NCI-H1436 (cell line): ENCODE measurements at places on chromosomes 11 and 22.

DNA sequence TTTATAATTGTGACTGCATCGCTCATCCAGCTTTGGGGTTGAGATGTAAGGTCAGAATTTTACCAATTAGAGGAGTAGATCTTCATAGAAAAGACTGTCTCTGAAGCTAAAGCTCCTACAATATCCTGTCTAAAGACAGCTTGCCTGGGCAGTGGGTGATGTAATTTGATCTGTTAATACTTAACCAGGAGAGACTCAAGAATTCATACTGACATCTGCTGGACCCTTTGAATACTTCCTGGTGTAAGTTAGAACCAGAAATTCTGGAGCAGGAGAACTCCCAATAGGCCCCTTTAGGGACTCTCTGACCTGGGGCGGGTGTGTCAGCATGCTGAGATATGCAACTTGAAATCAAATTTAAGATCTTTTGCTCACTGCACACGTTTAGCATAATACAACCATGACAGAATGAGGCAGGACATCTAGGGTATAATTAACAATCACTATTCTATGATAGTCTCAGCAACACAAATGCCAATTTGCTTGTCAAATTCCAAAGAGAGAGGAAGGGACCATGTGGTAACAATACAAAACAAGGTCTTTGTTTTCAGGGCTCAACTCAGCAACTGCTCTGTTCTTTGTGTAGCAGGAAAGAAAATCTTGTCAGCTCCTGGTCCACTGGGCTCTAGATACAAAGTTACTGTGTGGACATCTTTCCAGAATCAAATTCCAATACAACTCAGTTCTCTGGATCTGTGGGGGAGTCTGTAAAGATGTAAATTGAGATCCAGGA is 143.9 kb downstream of the INSC start:
- DNase-seq = peak; percentile 47

DNA sequence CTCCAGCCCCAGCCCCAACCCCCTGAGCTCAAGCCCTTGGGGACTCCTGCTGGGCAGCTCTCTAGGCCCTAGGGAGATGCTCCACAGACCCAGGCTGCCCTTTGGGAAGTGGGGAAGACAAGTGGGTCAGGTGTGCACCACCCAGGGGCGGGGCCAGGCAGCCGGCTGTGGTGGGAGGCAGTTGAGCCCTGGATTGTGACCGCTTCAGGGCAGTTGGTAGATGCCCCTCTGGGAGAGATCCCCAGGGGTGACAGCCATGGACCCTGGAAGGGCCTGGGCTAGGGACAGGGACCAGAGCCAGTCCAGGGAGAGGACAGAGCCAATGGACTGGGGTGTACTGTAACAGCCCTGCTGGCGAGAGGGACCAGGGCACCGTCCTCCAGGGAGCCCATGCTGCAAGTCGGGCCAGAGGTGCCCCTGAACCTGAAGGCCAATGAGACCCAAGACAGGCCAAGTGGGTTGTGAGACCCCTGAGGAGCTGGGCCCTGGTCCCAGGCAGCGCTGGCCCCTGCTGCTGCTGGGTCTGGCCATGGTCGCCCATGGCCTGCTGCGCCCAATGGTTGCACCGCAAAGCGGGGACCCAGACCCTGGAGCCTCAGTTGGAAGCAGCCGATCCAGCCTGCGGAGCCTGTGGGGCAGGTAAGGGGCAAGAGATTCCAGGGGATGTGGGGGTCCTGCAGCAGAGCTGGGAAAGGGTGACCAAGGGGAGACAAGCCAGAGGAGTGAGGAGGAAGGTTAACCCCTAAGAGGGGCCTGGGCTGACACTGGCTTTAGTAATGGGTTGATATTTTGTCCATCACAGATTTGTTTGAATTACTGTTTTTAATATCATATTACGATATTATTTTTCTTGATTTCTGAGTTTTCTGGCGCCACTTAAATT is at the start of gene IGLL5:
IGLL5 (plus strand) TSS at position 196 of the 883 bp plus-strand sequence; CDS start at position 434, 238 bp downstream.
- DNase-seq = no peak

DNA sequence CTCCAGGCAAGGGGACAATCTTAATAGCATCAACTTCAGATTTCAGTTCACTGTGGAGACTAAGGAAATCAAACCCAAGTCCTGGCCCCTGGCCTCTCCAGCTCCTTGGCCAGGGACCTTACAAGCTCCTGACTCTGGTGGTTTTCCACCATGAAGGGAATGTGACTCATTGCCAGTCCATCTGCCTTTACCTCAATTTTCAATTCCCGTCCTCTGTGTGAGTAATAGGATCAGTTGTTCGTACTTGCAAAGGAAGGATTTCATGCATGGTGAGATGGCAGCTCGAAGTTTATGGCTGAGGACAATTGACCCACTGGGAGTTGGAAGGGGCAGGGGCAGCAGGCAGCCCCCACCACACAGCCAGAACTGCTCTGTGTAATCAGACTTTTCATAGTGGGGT is 42.5 kb downstream of the INSC start:
- DNase-seq = no peak

DNA sequence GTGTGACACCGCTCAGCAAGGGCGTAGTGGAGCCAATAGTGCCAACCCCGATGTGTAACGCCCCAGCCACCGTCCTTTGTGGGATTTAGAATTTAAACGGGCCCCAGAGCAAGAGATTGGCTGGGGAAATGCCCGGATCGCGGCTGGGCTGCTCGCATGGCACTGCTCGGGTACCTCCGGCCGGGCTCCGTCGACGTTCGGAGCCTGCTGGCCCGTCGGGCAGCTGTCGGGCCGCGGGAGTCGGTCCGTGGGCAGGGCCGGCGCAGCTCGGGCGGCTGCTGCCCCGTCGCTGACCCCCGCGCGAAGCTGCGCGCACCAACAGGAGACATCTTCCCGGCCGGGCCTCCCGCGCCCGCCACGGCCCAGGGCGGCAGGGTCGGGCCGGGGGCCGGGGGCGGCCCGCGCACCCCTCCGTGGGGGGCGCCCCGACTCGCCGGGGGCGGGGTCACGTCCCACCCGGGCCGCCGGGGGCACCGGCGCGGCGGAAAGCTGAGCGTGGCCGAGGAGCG is 1.3 kb upstream of the KDM2A start:
- no peak for DNase-seq

DNA sequence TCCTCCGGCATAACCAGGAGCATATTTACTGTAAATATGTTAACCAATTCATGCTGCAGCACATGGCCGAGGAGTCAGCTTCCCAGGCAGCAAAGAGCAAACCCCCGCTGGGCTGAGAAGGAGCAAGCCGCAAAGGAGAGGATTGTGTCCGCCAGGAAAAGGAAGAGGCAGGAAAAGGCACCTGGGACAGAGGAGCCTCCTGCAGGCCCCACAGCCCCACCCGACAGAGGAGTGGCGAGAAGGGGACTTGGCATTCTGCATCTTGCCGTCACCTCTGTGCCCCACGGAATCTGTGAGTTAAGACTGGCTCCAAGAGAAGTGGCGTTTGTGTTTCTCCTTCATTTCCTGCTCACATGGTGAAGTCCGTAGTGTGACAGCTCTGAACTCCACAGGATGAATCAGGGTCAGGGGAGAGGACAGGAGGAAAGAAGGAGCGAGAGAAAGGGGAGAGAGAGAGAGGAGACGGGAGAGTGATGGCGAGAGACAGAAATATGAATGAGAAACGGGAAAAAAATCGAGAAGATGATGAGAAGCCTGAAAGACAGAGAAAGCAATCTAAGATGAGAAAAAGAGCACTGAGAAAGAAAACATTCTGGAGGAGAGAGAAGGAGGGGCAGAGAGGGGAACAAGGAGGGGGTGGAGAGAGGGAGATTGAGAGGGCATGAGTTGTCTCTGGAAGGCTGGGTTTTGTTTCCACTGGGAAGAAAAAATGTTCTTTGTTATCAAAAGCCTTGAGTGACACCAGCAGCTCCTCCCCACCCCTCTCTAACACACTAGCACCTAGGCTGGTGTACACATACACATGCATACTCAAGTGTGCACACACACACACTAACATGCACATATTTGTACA is 489.6 kb downstream of the MN1 start:
- no peak for DNase-seq

DNA sequence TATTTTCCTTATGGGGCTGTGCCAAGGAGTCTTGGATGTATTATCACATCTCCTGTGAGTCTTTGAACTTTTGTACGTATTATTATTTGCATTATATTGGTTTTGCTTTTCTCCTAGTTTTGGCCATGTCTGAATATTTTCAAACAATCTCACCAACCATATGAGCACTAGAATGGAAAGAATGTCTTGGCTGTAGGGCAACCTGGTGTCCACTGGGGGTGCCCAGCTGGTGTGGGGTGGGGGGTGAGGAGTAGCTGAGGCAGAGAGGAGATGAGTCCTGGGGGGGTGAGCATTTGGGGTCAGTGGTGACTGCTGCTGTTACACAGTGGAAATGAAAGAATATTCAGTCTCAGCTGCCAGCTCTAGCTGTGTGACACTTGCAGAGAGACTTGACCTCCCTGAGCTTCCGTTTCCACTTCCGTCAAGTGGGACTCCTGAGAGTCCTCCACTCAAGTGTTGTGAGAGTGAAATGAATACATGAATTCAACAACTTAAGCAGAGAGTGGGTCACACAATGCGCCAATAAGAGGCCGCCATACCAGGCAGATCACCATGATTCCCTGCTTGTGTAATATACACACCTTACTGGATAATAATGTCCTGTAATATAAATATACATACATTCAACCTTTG is 12.7 kb upstream of the PVALB start:
- DNase-seq = no peak

- no peak for DNase-seq
These were observed 20.0 kb downstream of the MTFP1 start for GRCh38 chr22:30445438-30446145.

GRCh38 chr11:106415510-106415909 is 338.0 kb downstream of the AASDHPPT start:
- DNase-seq = no peak
